ENCODE measurements at places on chromosomes 2 and 18.

GRCh38 chr2:200705305-200706041, 106.2 kb upstream of the BZW1 start:
- no peak for DNase-seq

DNA sequence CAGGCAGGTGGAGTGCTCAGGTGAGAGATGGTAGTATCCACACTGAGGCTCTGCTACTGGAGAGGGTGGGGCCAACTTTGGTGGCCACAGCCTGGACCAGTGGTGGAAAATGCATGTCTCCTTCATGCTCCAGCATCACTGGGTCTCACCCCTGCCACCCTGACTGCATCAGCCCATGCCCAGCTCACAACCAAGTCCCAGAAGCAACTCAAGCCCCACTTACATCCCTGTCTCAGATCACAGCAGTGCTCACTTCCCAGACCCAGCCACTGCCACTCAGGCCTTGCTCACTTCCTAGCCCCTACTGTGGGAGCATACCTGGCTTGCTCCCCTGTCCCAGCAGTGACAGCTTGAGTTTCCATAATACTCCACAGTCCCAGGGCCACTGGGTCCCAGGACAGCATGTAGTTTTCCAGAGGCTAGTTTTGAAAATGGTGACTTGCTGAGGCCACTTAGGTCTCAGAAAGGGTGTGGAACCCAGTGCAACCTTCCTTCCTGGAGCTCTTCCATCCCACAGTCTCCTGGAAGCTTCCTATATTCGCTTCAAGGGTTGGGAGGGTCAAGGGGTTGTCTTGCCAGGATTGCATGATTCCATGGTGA, 58.8 kb downstream of the GPC1 start:
- DNase-seq = no peak

DNA sequence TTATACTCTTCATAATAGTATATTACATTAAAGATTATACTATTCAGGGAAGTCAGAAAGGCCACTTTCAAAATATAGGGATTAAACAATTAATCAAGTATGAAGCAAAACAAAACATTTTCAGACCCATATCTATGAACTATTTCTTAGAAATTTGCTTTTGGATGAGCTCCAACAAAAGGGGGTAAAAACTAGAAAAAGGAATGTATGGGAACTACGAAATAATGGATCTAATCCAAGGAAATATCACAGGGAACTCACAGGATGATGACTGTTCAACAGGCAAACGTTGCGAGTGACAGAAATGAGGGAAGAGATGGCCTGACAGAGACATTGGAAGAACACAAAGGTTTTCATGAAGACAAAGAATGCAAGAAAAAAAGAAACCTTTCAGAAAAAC, 27.9 kb downstream of the G6PC2 start:
- DNase-seq = no peak

GRCh38 chr2:100178864-100179263, 36.5 kb upstream of the AFF3 start:
- no peak for DNase-seq

DNA sequence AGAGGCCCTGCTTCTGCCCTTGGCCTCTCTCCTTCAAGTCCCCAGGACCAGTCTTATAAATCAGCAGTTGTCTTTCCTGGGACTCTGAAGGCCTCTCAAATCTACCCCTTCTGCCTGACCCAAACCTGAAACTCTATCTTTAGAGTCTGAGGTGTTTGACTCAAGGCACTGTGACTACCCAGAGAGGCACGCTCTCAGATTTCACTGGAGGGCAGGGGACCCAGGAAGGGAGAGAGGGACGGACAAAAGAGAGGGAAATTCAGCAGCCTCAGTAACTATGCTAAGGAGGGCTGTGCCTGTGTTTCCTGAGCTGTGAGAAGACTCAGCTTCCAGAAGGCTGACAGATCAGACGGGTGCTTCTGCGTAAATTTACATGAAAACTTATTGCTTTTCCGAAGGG, 217.8 kb downstream of the HAUS1 start:
- DNase-seq = no peak

DNA sequence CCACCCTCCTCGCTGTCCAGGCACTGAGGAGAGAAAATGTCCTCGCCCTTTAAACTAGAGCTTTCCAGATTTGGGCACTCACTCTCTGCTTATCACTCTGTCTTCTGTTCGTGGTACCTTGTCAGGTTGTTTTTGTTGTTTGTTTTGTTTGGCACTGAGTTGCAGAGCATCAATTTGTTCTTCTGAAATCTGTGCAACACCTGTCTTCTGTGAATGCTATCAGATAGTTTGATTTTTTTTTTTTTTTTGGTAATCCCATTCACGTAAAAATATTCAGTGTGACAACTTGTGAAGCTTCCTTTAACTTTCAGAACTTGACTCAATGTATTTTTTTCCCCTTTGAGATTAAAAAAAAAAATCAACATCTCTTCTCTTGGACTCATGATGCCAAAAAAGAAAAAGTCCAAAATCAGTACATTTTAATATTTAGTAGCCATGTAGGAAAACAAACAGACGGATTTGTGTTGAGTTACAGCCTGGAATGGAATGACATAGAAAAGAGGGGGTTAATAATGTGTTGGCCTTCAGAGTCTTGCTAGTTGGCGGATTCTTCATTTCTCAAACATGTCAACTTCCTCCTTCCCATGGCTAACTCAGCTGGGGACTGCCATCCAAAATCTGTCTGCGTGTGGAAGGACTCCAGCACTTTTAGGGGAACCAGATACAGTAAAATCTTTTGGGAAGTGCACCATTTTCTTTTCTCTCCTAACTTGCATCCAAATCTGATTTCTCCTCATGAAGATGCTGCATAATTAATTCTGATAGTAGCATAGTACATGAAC, 1.6 kb downstream of the TMEM178A start:
- DNase-seq = no peak

DNA sequence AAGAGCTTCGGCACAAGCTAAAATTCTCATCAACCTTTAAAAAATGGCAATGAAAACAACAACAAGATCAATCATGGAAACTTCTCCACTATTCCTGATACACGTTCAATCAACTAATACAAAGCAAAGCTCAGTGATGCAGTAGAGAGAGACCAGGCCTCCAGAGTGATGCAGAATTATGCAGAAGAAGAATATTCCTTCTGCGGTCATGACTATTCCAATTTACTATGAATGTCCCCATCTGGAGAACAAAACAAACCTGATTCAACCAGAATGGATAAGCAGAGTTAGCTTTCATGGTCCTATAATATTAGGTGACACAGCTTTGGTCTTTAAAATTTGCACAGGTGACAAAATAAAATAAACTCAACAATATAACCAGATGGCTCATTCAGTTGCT, 12.5 kb upstream of the MBOAT2 start:
- no peak for DNase-seq

- DNase-seq = no peak
These were observed 23.9 kb upstream of the STK17B start for GRCh38 chr2:196195302-196195701.

GRCh38 chr2:160621748-160622147, 128.1 kb upstream of the RBMS1 start:
- DNase-seq = no peak

GRCh38 chr18:59708988-59709387, 11.8 kb upstream of the CCBE1 start:
- DNase-seq = no peak

DNA sequence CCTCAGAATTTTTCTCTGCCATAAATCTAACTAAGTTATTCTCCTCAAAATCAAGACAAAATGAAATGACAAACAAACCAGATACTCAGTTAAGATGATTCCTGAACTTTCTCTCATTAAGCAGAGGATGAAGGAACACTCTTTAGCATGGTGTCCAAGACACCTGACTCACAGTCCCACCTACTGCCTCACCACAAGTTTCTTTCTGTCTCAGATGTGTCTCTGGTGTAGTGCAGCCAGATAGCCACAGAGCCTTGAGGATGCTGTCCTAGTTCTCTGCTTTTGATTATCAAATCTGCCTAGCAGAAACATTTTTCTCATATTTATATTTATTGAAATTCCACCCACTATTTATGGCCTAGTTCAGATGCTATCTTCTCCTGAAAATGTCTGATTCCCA, 103.6 kb upstream of the TMEM200C start:
- no peak for DNase-seq

GRCh38 chr2:164061129-164061746, 325.4 kb upstream of the FIGN start:
- no peak for DNase-seq

DNA sequence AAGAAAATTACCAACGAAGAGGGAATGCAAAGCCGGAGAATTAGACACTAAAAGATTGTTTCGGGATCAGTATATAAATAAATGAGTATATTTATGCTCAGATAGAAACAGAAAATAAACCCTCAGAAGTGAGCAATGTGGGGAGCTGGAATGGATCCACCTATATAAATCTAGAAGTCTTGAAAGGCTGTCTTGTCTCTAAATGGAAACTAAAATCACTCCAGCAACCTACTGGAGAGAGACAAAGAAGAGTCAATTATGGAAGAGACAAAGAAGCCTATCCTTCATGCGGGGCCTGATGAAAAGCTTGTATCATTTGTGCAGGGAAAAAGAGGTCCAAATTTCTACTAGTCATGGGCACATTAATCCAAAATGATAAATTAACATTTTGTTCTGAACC, 158.1 kb downstream of the DNAH7 start:
- no peak for DNase-seq

- DNase-seq = no peak
These were observed 61.2 kb downstream of the DCC start for GRCh38 chr18:52401236-52401635.

- DNase-seq = no peak
These were observed 174.3 kb downstream of the LDLRAD4 start for GRCh38 chr18:13392899-13393298.

DNA sequence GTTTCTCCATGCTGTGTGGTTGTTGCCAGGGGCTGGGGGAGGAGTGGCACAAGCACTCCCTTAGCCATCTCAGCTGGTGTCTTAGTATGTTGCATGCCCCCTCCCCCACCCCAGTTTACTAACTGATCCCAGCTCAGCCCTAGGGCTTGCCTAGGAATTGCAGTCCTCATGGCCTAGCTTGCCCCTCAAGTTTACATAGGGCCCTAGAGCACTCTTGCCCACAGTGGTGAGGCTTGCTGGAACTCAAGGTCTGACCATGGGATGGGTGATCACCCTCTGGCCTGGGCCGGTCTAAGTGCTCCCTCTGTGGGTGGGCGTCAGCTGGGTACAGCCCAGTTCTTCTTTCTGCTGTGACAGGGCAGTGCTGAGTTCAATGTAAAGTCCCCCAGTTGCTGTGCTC, 156.1 kb upstream of the PIEZO2 start:
- no peak for DNase-seq

DNA sequence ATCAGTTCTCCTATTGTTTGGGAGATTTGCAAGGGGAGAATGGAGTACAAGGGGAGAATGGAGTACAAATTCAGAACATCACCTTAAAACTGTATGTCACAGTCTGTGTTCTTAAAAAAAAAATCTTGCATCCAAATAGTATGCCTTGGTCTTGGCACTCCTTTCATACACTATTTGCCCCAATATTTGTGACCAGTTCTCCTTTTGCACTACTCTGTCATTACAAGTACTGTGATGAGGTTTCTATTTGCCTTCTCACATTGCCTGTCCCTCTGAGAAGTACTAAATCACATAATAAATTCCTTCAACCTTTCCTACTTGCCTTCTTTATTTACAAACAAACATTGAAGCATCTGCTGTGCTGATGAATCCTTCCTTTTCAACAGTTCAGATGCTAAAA, 36.0 kb upstream of the NCK2 start:
- no peak for DNase-seq

GRCh38 chr18:10379522-10379921, 74.9 kb upstream of the APCDD1 start:
- no peak for DNase-seq

GRCh38 chr2:168432565-168433186, 23.4 kb upstream of the CERS6 start:
- no peak for DNase-seq

- DNase-seq = peak; percentile 16
These were observed 1.1 kb downstream of the LRATD1 start for GRCh38 chr2:14633461-14634181.

GRCh38 chr18:23864624-23865023, 149.9 kb upstream of the TTC39C start:
- no peak for DNase-seq

DNA sequence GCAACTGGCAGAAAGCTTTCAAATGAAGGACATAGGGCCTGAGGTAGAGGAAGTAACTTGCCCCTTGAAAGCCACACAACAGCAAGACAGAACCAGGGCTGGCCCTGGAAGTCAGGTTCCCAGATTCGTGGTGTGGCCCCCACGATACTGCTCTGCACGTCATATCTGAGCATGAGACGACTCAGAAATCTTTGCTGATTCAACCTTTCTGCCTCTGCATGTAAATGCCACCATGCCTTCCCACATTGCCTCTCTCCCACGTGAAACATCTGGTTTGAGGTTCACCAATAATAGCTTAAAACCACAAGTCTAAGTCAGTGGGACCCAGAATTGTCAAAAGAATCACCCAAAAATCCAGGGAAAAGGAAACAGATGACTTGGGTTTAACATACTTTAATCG, 214.0 kb upstream of the TRIB2 start:
- no peak for DNase-seq

DNA sequence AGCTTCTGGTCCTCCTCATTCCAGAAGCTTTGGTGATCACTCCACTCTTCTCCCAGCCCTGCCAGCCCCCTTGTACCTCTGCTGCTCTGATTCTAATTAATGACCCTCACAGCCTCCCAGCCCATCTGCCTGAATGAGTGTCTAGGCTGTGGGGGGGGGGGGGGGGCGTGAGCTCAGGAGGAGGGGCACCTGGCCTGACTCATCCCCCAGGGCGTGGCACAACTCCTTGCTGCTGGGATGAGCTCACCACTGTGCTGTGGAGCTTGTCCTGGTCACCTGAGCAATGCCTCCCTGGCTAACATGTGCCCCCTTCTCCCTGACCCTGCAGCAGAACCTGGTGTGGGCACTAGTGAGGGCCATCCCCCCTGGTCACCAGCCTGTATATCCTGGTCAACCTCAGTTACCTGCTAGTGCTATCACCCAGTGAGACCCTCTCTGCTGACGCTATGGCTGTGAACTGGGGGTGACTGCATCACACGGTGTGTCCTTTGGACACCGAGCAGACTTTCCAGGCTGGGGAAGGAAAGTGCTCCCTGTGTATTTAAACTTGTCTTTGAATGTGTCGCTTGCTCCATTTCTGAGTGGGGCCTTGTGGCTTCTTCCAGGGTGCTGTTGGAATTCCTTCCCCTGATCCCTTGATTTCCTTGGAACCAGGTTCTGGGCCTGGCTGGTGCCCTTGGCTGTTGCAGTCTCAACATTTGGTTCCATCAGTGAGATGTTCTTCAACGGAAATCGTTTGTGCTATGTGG, 41.5 kb upstream of the PUM2 start:
- no peak for DNase-seq

All from cortex of kidney (tissue), 1 donor.